ENCODE measurements at places on chromosomes 7 and 10. TPM values are rescaled to one million over a fixed set of nuclear protein-coding genes. Genes with fewer than 3 reads are reported as not detected.

TLX1 gene
- not detected for polyA plus RNA-seq

ASAH2B gene
- 1.9 TPM for polyA plus RNA-seq

LSM5 gene
- 183 TPM for polyA plus RNA-seq

PNLIPRP1 gene
- polyA plus RNA-seq = not detected

PLEKHS1 gene
- not detected for polyA plus RNA-seq

GPR141 gene
- polyA plus RNA-seq = not detected

AP5Z1 gene
- polyA plus RNA-seq = 29.1 TPM

SEMA4G gene
- 0.26 TPM for polyA plus RNA-seq

CALCR gene
- not detected for polyA plus RNA-seq

ALOX5 gene
- 30.3 TPM for polyA plus RNA-seq

CAV1 gene
- polyA plus RNA-seq = not detected

PIK3CG gene
- polyA plus RNA-seq = 19.2 TPM

LIPJ gene
- polyA plus RNA-seq = not detected

NACAD gene
- not detected for polyA plus RNA-seq

LRRD1 gene
- polyA plus RNA-seq = not detected

Data from CD4-positive, alpha-beta memory T cell (primary cell).